CD4-positive, CD25-positive, alpha-beta regulatory T cell (primary cell): ENCODE measurements at places on chromosomes 4 and X. TPM values are rescaled to one million over a fixed set of nuclear protein-coding genes. Genes with fewer than 3 reads are reported as not detected.
A peak's percentile ranks its signal among the peaks of the same experiment; 100 is the strongest.

DNA sequence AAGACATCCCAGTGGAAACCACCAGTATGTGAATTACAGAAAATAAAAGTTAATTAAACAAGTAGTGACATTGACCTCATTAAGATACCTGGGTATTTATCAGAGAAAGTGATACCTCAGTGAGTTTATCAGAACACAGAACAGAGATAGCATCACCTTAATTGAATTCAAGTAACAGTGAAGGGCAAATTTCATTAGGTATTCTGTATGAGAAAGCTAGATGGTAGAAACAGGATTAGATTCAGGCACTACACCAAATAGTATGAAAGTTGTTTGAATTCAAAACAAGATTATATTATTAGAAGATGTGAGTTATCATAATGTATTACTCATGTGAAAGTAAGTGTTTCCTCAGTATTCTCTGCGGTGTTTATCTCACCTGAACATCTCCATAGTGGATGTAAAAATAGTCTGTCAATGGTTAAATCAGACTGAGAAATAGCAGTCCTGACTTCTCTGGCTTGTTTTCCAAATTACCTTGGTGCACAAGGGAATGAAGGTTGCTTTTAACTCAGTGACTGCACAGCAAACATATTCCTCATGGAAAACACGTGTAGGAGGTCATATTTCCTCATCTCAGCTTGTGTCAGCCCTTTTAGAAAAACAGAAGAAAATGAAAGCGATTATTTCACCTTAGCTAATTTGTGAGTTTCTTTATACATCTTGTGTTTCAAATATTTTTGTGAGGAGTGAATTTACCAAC lies 79.9 kb upstream of the PCDH18 start:
- H3K4me3 ChIP-seq: no peak overlapping the region
- no peak overlapping the region for H3K27ac ChIP-seq
- no peaks in the 10 kb centered on the region for H3K4me1 ChIP-seq
- H3K36me3 ChIP-seq: no peaks in the 10 kb centered on the region
- no peak for DNase-seq
- H3K27me3 ChIP-seq: no peaks in the 10 kb centered on the region

DNA sequence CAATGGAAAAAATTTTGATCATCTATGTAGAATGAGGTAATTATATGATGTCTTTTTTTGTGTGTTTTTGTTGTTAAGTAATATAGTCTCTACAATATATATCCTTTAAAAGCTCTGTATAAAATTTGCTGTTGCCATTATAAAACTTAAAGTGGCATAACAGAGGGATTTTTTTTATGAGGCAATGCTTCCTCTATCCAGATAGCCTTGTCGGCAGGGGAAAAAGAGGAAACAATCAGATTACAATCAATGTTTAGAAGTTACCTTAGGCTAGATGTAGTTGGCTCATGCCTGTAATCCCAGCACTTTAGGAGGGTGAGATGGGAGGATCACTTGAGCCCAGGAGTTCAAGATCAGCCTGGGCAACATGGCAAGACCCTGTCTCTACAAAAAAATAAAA lies 86.8 kb downstream of the DIAPH2 start:
- no peak overlapping the region for H3K27ac ChIP-seq
- no peaks in the 10 kb centered on the region for H3K27me3 ChIP-seq
- no peak for DNase-seq
- H3K4me1 ChIP-seq: no peaks in the 10 kb centered on the region

The FGF5 gene
- not detected for total RNA-seq

DNA sequence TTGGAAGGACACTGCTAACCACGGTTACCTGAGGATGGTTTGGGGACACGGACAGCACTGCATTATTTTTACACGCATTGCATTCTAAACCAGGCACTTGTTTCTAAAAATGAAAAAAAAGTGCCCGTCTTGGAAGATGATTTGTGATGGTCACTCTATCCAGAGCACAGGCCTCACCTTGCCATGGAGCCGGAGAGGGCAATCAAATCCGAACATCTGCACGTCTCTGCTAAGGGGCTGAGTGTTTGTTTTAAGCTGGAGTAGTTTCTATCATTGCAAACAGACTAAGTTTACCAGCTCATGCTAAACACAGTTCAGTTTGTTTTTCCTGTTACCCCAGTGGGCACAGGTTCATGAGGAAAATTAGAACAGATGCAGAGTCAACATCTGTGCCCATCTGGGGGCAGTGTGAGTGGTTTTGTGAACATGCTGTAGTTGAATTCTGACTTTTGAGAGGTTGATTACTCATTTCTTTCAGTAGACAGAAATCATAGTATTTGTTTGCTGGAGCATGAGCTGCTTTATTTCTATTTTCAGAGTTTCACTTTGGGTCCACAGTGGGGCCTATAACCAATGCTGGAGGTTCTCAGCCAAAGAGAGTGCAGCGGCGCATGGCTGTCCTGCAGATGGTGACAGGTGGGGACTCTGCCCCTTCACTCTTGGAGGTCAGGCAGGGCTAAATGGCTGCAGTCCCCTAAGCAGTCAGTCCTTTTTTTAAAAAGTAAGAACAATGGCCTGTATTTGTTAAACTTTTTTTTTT lies 65.4 kb upstream of the ENPP6 start:
- no peaks in the 10 kb centered on the region for H3K36me3 ChIP-seq
- DNase-seq: peak; percentile 52
- peak overlapping the region; percentile 58 for H3K4me3 ChIP-seq
- H3K27ac ChIP-seq: peak overlapping the region; percentile 71
- peaks cover 46% of the 10 kb centered on the region for H3K4me1 ChIP-seq
- no peaks in the 10 kb centered on the region for H3K27me3 ChIP-seq

The SPACA5B gene
- not detected for total RNA-seq

DNA sequence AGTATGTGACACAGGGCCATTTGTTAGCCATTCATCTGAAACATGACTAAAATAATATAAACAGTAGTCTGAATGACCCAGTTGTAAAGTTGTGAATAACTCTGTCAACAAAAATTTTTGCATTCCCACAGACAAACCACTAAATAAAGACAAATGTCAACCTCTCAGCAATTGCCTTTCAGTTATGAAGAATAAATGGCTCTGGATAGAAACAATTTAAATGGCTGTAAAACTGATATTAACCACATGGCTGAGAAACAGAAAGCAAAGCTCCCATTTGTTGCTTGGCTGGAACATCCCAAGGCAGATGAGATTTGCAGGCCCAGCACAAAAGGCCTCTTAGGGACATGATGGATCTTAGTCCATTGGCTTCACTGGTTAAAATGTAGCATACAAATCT lies 296.3 kb downstream of the GALNTL6 start:
- no peaks in the 10 kb centered on the region for H3K4me1 ChIP-seq
- DNase-seq: no peak
- H3K27ac ChIP-seq: no peak overlapping the region
- H3K4me3 ChIP-seq: no peak overlapping the region

DNA sequence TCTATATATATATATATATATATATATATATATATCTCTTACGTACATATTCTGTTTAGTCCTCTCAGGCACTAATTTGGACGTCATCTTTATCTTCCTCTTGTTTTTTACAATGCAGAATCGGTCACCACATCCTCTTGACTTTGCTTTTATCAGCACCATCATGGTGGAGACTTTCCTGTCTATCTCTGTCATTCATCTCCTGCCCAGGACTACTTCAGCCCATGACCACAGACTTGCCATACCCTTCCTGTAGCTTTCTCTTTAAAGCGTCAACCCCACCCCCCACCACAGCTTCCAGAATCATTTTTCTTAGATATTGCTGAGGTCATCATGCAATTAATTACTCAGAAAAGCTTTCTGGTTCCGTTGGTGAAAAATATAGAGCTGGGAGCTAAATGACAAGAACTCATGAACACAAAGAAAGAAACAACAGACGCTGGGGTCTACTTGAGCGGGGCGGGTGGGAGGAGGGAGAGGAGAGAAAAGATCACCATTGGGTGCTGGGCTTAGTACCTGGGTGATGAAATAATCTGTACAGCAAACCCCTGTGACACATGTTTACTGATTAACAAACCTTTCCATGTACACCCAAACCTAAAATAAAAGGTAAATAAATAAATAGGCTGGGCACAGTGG lies 30.5 kb upstream of the PRKX start:
- no peaks in the 10 kb centered on the region for H3K36me3 ChIP-seq
- peak; percentile 85 for DNase-seq
- peak overlapping the region; percentile 32 for H3K4me3 ChIP-seq
- H3K4me1 ChIP-seq: peaks cover 12% of the 10 kb centered on the region
- H3K27me3 ChIP-seq: no peaks in the 10 kb centered on the region
- peak overlapping the region; percentile 33 for H3K27ac ChIP-seq

DNA sequence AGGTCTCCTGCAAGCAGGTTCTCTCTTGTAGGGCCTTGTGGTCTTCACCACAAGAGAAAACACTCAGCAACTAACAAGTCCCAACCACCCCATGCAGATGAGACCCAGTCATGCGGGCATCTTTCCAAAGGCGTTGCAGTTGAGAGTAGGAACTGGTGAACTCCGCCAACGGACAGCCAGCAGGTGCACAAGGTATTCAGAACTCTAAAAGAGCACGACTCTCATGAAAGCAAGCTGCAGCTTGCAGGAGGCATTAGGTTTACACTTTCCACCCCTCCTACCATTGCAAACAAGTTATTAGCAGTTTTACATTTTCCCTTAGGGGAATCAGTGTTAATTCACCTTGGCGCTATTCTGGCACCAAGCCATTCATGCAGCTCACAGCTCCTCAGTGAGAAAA lies 173.4 kb upstream of the KIT start:
- no peaks in the 10 kb centered on the region for H3K4me1 ChIP-seq
- no peaks in the 10 kb centered on the region for H3K27me3 ChIP-seq
- no peaks in the 10 kb centered on the region for H3K36me3 ChIP-seq
